ENCODE measurements at places on chromosomes 2 and 18. TPM values are rescaled to one million over a fixed set of nuclear protein-coding genes. Genes with fewer than 3 reads are reported as not detected.

DNA sequence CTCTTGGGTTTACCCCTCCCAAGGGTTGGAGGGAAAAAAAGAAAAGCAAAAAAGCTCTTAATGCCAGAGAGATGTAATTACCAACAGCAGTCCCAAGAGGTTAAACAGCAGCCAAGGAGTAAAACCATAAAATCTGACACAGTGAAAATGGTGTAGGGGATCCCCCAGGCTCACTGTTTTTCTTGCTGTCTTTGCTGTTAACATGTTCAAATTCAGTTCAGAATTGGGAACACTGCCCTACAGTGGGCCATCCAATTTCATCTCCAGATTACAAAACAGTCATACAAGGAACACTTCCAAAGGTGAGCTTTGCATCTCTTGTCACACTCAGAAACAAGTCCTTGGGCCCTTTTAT, 54.5 kb downstream of the PLEKHM3 start:
- no peak for DNase-seq
- peaks cover 32% of the 10 kb centered on the region for H3K4me1 ChIP-seq
- H3K27me3 ChIP-seq: no peaks in the 10 kb centered on the region
- H3K27ac ChIP-seq: peak overlapping the region; percentile 56

DNA sequence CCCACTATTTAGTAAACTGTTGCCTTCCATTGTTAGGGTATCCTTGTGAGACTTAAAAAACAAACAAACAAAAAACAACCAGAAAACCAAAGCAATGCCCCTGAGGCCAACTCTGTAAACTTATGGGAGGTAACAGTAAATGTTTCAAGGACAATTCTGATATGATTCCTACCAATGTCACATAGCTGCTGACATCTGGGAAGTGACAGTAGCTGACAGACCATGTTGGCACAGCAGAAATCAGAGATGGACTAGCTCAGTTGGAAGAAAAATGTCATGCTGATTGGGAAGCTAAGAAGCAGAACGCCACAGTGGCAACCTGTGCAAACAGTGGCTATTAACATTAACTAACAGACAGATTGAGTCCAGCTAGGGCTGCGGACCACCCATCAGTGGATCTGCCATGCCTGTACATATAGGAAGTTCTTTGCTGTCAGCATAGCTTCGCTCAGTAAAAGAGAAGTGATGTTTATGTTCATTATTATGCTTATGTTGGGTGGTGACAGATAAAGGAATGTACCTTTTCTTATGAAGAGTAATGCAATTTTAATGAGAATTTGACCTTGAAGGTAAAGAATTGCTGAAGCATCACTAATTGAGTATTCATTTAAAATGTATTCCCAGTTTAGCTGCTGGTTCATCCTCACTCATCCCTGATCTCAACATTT, 180.6 kb downstream of the PARD3B start:
- no peaks in the 10 kb centered on the region for H3K4me1 ChIP-seq
- no peak overlapping the region for H3K27ac ChIP-seq
- H3K4me3 ChIP-seq: no peak overlapping the region
- DNase-seq: no peak
- H3K27me3 ChIP-seq: no peaks in the 10 kb centered on the region

DNA sequence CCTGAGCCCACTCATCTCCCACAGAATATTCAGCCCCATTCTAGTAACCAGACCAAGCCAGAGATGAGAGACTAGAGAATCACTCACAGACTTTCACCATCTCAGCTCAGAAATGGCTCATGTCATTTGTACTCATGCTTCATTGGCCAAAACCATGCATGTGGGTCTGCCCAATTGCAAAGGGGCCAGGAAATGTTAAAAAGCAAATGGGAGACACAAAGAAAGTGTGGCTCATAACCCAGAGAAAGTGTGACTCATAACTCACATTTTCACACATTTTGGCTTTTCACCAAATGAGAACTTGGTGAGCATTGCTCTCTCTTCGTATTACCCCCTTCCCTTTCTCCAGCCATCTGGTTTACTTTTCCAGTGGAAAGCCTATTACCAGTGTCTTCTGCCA, 66.2 kb downstream of the MDH1 start:
- DNase-seq: no peak
- no peak overlapping the region for H3K4me3 ChIP-seq
- no peak overlapping the region for H3K27ac ChIP-seq
- H3K4me1 ChIP-seq: no peaks in the 10 kb centered on the region

DNA sequence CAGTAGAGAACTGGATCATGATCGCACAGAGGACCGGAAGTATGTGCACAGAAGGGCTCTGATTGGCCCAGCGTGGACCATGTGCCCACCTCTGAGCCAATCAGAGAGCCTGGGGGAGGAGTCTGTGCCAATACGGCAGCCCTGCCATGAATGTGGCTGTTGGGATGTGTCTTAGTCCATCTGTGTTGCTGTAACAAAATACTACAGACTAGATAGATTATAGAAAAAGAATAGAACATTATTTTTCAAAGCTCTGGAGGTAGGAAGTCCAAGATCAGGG, 132.0 kb downstream of the NDUFA10 start:
- H3K4me3 ChIP-seq: no peak overlapping the region
- DNase-seq: peak; percentile 37
- no peaks in the 10 kb centered on the region for H3K27me3 ChIP-seq
- H3K27ac ChIP-seq: no peak overlapping the region
- H3K36me3 ChIP-seq: no peaks in the 10 kb centered on the region

- H3K36me3 ChIP-seq: no peaks in the 10 kb centered on the region
- no peak for DNase-seq
- peaks cover 7% of the 10 kb centered on the region for H3K4me1 ChIP-seq
- H3K27me3 ChIP-seq: peaks cover 4% of the 10 kb centered on the region
- H3K4me3 ChIP-seq: no peak overlapping the region
Observed at GRCh38 chr2:109143214-109144187, 14.5 kb downstream of the SH3RF3 start.

DNA sequence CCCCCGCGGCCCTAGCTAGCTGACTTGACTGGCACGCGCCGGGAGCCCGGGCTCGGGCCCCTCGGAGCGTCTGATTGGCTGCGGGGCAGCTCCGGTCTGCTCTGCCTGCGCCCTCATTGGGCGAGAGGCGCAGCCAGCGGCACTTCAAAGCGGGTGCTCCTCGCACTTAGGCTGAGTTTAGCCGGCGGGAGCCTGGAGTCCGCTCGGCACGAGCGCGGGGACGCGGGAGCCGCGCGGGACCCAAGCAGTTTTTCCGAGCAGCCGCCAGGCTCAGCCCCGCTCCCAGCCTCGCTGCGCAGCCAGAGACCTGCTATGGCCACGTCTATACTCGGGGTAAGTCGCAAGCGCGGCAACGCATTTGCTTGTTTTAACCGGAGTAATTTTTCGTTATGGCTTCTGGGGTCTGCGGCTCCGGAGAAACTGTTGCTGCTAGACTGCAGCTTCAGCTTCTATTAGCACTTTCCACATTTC, at the start of gene SP9:
TSS of gene SP9 (plus strand) at position 174 of the 471 bp plus-strand sequence. CDS start at position 313, 139 bp downstream.
- H3K36me3 ChIP-seq: no peaks in the 10 kb centered on the region
- DNase-seq: peak; percentile 94
- H3K4me3 ChIP-seq: peak within 1 kb of the TSS; percentile 71
- peaks cover 99% of the 10 kb centered on the region for H3K27me3 ChIP-seq

DSG1 gene
- not detected for total RNA-seq

DNA sequence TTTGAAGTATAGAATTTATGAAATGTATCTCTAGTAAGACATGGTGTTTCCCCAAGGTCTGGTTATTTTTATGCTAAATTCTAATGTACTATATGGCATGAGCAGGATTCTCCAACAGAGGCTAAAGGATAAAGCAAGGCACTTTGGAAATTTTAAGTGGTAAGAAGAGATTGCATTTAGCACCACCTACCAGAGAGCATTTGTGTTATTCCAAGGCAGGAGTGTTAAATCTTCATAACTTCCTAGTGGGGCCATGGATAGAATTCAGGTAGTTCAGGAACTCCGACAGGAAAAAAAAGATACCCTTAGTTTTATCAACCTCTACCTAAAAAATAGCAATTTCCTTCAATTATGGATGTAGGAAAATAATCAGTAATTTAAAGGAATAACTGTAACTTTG, 497.4 kb upstream of the CRIM1 start:
- no peak overlapping the region for H3K4me3 ChIP-seq
- H3K4me1 ChIP-seq: no peaks in the 10 kb centered on the region
- no peak overlapping the region for H3K27ac ChIP-seq

DNA sequence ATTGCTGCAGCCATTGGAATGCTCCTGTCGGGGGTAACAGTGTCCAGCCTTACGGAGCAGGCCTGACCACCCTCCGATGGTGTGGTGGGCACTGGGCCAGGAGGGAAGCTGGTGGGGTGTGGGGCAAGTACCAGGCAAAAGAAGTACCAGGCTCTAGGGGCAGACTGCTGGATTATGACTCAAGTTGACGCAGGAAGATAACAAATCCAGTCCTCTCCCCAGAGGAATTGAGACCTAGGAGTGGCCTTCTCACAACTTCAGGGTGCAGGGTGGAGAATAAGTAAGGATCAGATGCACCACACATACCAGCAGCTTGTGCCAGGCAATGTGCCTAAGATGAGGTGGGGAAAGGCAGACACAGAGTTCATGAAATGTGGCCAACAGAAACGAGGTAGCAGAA, 37.9 kb downstream of the SEMA4F start:
- H3K4me1 ChIP-seq: no peaks in the 10 kb centered on the region
- no peaks in the 10 kb centered on the region for H3K27me3 ChIP-seq
- no peak overlapping the region for H3K27ac ChIP-seq

GCKR gene
- total RNA-seq: 1.8 TPM

DNA sequence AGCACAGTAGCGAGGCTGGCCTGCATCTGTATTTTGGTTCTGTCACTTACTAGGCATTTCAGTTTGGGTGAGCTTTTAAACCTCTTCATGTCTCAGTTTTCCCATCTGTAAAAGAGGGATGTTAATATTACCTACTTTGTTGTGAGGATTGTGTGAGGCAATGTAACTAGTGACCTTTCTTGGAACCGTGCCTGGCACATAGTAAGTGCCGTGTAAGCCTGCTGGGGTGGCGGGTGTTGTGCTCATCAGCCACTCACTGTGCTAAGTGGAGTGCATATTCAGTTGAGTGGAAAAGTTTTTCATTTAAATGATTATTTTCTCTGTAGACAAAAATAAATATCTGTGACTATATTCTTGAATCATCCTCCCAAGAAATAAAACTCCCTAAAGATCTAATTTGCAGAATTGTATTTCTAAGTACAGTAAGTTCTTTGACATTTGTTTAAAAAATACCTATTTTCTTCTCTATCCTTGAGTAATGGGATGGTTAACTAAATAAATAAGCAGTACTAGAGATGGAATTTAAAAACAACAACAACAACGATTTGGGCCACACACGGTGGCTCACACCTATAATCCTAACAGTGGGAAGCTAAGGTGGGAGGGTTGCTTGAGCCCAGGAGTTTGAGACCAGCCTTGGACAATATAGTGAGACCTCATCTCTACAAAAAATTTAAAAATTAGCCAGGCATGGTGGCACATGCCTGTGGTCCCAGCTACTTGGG, 56.7 kb downstream of the MALT1 start:
- DNase-seq: no peak
- H3K4me1 ChIP-seq: no peaks in the 10 kb centered on the region
- no peak overlapping the region for H3K4me3 ChIP-seq

- peak overlapping the region; percentile 55 for H3K27ac ChIP-seq
- H3K27me3 ChIP-seq: no peaks in the 10 kb centered on the region
- DNase-seq: no peak
- no peaks in the 10 kb centered on the region for H3K4me1 ChIP-seq
Observed at GRCh38 chr2:32910883-32911598, 35.7 kb upstream of the LTBP1 start.

- no peaks in the 10 kb centered on the region for H3K27me3 ChIP-seq
- H3K4me1 ChIP-seq: no peaks in the 10 kb centered on the region
- no peak overlapping the region for H3K4me3 ChIP-seq
- H3K27ac ChIP-seq: no peak overlapping the region
Observed at GRCh38 chr2:85873679-85874078, 15.1 kb downstream of the ST3GAL5 start.

DNA sequence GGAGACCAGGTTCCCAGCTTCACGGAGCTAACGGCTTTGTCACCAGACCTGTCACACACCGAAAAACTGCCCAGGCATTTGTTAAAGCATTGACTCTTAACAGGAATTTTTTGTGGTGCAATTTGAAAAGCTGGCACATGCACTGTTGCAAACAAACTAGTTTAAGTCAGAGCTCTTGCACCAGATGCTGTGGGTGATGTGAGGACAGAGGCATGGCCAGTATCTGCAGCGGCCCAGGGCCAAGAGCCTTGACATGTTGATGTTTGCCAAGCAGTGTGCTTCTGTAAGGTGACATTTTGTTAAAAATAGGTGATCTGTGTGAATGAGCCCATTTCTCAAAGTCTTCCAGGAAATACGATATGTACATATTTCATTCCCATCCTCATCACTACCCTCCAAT, 142.5 kb downstream of the MTCL1 start:
- no peaks in the 10 kb centered on the region for H3K4me1 ChIP-seq
- H3K27ac ChIP-seq: no peak overlapping the region
- no peaks in the 10 kb centered on the region for H3K36me3 ChIP-seq
- H3K27me3 ChIP-seq: peaks cover 14% of the 10 kb centered on the region
- no peak for DNase-seq
- no peak overlapping the region for H3K4me3 ChIP-seq

DNA sequence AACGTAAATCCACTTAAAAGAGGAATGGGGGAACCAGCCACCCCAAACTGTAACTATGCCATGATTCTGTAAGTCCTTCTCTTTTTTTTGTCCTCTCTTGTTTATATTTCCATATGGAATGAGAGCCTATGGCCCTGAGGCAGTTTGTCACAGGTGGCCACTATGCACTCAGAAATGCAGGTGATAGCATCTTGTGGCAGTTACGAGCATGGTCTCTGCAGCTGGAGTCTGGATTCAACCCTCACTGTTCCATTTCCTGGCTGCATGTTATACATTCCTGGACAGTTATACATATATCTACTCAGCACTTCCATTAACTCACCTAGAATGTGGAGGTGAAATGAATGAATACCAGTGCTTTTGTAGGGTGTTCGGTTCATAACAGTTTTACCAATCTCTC, 291.5 kb upstream of the FANCL start:
- no peaks in the 10 kb centered on the region for H3K36me3 ChIP-seq
- no peak overlapping the region for H3K27ac ChIP-seq
- no peaks in the 10 kb centered on the region for H3K27me3 ChIP-seq
- DNase-seq: no peak
- no peak overlapping the region for H3K4me3 ChIP-seq

All from endodermal cell (in vitro differentiated cells).